ENCODE measurements at places on chromosomes 2 and 18. TPM values are rescaled to one million over a fixed set of nuclear protein-coding genes. Genes with fewer than 3 reads are reported as not detected.

Gene INPP5D
- total RNA-seq = under 0.01 TPM

DNA sequence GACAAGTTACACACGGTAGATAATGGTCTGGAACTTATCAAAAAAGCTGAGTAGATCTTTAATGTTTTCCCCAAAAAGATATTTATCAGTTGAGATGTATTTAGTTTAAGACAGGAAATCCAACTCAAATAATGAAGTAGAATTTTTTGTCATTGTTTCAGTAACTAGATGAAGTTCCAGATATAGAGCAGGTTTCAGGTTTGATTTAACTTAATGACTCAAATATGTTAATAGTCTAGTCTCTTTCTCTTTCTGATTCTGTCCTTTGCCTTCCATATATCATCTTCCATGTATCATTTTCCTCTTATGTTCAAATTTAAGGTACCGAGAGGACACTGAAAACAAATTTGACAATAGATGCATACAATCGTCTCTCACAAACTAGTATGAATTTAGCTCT is 23.6 kb upstream of the DOCK10 start:
- no peak for DNase-seq

GRCh38 chr2:113175042-113175628 is 1.4 kb downstream of the PSD4 start:
- DNase-seq = no peak

- DNase-seq = no peak
Observed at GRCh38 chr18:78113136-78113939, 863.7 kb downstream of the GALR1 start.

- DNase-seq = no peak
Observed at GRCh38 chr2:175457895-175458448, 276.5 kb upstream of the ATP5MC3 start.

DNA sequence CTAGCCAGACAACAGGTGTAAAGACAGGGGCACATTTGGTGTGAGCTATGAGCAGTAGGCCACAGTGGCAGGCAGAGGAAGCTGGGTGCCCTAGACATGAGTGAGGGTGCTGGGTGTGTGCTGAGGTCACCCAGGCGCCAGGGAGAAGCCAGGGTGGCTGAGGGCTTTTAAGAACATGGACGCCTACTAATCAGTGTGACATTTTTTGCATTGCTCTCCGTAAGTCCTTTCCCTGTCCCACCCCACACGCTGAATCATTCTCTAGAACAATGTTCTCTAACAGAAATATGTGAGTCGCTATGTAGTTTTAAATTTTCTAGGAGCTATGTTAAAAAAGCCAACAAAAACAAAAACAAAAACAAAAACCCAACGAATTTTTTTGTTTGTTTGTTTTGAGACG is 204.5 kb upstream of the REV1 start:
- no peak for DNase-seq

GRCh38 chr18:35042389-35043071 is 1.3 kb downstream of the MAPRE2 start:
- DNase-seq = no peak
